ENCODE measurements at places on chromosomes 12 and 14.

DNA sequence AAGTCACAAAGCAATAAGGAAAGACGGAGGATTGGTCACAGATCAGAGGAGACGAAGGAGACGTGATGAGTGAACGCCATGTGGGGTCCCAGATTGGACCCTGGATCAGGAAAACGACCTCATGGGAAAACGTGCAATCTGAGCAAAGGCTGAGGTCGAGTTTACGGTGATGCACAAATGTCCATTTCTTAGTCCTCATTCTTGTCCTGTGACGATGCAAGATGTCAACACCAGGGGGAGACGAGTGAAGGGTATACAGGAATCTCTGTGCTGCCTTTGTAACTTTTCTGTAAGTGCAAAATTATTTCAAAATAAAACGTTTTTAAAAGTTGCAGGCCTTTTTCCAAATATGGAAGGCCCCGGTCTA lies 329.8 kb downstream of the MED13L start:
- no peak for DNase-seq

DNA sequence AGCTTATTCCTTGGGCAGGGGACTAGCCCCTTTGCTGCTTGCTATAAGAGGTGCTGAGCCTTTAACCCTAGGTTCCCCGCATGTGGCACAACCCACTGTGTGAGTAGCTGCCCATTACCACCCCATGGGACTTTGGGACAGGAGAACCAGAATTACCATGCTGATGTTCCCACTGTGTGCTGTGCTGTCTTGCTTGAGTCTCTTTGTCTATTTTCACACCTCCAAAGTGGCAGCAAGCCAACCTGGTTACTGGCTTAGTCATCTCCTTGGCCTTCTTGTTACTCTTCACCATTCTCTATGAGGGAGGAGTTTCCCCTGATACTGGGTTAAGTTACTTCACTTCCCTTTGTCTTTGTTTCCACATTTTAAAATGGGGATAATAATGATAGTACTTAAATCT lies 73.4 kb upstream of the ETV6 start:
- DNase-seq, result no peak

DNA sequence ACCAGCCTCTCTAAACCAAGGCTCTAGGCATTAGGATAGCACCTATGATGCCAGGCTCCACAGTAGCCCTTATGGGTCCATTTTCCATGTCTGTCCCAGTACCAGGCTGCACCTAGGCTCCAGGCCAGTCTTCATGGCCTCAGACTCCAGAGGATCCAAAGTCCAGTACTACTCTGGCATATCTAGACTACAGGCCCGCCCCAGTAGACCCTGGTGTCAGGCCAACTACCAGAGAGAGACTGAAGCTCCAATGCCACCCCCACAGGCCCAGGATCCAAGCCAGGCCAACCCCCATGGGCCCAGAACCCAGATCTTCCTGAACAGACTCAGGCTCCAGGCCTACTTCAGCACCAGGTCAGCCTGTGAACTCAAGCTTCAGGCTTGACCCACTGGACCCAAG lies 287.0 kb downstream of the KCNC2 start:
- no peak for DNase-seq

GRCh38 chr14:75675265-75675960 lies 14.4 kb downstream of the TTLL5 start:
- DNase-seq, result no peak

DNA sequence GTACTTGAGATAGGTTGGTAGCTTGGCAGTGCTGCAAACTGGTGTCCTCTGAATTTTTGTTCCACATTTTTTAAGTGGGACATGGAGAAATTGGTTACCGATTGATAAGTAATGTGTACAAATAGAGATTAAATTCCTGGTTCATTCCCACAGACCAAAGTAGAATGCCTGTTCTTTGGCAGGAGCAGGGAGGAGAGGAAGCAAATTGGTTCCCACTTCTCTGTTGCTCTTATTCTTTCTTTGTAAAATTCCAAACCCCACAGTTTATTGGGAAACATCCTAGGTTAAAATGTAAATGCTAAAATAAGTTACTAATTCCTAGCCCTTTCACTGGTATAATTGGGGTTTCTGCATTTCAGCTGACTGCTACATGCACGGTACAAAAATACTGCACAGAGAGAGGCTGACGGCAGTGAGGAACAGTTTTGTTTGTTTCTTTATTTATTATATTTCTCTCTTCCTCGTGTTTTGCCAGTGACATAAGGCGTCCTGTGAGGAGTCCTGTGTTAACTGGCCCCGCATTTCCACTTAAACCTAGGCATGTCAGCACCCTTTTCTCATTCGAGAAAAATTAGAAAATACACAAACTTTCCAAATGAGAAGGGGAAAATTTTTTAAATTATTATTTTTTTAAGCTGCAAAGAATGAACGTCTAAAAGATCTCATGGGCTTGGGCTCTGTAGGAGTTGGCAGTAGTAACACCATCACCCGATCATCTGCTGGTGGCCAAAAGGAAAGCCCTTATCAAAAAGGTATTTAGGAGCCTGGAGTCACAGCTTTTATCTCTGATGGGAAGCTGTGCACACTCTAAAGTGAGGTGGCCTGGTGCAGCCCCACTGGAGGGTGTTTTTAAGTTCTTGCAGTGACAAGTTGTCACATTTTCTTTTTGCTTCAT lies 25.4 kb upstream of the BCL7A start:
- DNase-seq, result no peak

DNA sequence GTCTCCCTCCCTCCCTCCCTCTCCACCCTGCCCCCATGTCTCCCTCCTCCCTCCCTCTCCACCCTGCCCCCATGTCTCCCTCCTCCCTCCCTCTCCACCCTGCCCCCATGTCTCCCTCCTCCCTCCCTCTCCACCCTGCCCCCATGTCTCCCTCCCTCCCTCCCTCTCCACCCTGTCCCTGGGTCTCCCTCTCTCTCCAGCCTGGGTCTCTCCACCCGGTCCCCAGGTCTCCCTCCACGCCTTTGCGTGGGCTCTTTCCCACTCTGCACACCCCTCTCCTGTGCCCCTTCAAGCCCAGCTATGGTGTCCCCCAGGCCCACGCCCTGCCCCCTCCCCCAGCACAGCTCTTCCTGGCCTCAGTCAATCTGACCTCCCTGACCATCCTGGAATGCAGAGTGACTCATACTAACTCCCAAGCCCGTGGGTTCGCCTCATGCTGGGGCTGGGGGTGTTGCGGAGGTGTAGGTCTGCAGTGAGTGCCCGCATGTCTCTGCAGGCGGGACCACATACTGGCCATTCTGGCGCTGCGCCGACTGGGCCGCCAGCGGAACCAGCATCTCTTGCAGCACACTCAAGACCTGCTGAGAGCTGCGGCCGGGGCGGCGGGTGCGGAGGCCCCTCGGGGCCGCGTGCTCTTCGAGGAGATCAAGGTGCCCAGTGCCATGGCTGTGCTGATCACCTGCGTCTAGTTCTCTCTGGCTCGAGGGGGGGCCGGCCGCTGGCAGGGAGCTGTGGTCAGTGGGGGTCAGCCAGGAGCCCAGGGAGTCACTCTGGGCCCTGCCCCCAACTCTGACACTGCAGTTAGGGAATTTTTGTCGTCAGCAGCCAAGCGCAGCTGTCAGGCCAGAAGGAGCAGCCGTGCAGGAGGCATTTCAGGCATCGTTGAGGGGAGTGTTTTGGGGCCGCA lies 13.5 kb upstream of the TNFAIP2 start:
- DNase-seq, result no peak

GRCh38 chr12:109112720-109113465 lies 3.5 kb upstream of the ACACB start:
- no peak for DNase-seq

GRCh38 chr12:6306151-6306550 lies 4.3 kb upstream of the PLEKHG6 start:
- no peak for DNase-seq

GRCh38 chr12:84875241-84875640 lies 37.4 kb downstream of the SLC6A15 start:
- no peak for DNase-seq

DNA sequence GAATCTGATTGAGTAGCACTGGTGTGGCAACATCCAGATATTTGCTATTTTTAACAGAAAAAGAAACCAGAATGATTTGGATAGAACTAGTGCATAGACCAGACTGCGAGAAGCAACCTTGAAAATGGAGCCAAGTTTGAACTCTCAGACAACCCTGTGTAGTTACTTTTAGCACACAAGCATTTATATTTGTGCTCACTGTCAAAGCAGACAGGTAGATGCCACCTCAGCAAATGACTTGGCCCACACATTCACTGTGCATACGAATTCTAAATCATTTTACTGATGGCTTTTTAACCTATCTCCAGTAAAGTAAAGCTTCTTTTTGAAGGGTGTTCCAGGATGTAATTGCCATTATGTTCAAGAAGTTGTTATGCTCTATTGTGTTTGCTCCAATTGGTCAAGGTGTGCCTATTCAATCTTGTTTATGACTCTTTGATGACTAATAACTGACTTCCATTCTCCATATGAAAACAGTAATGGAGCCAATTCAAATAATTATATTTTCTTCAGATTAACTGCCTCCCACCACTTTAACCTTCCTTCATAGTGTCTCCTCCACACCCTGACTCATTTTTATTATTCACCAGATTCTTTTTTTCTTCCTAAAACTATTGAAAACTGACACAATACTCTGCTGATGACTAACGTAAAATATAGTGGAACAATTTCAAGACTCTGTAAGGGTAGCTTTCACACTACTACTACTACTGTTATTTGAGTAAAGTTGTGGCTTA lies 138.5 kb downstream of the CCER1 start:
- no peak for DNase-seq

DNA sequence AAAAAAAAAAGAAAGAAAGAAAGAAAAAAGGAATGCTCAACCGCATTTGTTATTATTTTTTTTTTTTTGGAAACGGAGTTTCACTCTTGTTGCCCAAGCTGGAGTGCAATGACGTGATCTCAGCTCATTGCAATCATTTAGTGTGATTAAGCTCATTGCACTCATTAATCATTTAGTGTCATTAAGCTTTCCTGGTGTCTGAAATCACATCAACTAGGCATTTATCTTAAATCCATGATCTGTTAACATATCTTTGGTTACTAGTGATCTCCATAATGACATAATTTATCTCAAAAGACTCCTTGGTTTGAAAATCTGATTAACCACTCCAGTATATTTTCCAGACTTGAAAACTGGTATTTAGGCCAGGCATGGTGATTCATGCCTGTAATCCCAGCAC lies 26.3 kb downstream of the ETFBKMT start:
- DNase-seq, result no peak

DNA sequence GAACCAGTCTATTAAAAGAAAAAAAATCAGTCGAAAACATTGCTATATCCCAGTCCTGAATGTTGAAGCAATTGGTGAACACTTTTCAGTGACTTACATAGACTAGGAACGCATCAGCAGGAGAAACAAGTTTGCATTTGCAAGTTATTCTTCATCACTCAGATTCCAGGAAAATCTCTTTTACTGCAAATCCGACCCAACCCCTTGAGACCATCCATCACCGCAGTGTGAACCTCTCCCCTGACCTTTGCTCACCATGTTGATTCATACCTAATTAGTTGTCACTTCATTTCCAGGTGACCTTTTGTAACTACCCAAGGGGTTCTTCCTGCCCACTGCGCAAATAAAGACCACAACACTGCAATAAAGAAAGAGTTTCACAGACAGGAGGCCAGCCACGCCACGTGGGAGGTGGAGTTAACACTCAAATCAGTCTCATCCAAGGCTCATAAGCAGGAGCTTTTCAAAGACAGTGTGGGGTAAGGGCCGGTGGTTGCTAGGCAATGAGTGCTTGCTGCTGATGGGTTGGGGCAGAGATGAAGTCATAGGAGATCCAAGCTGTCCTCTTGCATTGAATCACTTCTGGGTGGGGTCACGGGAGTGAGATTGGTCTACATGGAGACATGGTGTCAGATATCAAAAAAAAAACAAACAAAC lies 241.3 kb upstream of the TMEM132C start:
- no peak for DNase-seq

- DNase-seq, result no peak
Observed at GRCh38 chr12:73159954-73160353, 887.8 kb downstream of the TRHDE start.

DNA sequence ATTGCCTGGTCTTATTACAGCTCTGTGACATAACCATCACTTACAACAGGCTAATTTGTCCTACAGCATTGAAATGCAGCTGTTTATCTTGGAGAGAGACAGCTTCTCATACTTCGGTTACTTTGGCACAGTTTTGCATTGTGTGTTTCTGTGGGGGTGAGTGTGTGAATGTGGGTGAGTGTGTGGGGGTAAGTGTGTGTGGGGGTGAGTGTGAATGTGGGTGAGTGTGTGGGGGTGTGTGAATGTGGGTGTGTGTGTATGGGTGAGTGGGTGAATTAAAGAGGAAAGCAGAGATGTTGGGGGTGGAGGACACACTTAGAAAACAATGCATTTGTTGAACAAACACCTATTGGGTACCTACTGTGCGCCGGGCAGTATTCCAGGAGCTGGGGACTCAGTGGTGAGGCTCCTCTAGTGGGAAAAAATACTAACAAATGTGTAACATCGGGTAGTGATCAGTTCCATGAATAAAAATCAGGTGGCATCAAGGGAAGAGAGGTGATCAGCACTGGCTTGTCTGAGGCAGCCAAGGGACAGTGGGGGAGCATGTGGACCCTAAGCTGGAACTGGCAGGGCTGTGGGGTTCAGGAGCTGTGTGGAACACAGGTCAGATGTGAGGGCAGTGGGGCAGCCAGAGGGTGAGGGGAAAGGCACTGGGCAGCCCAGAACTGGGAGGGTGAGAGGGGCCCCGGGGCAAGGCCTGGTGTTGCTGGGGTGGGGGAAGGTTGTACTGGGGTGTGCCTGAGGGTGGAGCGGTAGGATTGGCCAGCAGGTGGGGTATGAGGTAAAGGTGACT lies 44.1 kb upstream of the AMN start:
- DNase-seq, result no peak

DNA sequence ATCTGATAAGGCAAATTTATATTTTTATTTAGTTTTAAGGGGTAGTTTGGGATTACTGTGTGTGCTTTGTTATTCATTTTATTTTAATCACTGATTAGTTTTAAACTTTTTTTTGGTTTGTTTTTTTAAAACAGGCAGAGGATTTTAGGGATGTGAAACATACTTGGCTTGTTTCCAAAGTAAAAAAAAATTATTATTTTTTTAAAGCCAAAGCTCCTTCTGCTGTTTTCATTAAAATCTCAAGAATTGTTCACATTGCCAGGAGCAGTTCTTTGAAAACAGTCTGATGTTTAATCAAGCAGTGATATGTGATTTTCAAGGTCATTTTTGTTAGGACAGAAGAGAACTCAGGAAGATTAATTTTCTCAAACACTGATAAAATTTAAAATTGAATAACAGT lies 11.2 kb downstream of the TTC8 start:
- no peak for DNase-seq

DNA sequence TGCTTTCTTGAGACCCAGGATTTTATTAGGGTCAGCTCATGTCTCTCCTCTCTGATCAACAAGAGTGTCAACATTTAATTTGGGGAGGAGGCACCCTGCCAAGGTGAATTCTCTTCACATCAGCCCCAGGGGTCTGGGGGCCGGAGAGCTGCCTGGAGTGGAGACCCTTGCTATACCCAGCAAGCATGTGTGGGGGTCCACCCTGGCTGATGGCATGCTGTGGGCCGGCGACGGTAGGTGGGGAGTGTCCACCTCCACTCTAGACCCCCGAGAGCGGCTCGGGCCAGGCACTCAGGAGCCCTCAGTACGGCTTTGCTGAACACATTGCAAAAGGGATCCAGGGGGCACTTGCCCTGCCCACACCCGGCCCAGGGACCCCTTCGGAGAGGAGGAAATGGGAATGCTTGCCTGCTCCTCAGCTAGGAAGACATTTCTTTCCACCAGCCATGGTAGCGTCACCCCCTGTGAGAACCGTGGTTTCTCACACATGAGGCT lies 10.4 kb downstream of the MEG3 start:
- DNase-seq, result no peak

- no peak for DNase-seq
Observed at GRCh38 chr12:3328081-3328480, 162.9 kb upstream of the PRMT8 start.

- no peak for DNase-seq
Observed at GRCh38 chr14:20400965-20401593, 12.2 kb downstream of the TEP1 start.

GRCh38 chr14:102517392-102518062 lies 8.0 kb upstream of the ANKRD9 start:
- DNase-seq, result no peak

Measured in globus pallidus (tissue), 1 donor.